T-helper 1 cell (primary cell): ENCODE measurements at places on chromosomes 1 and 21.

DNA sequence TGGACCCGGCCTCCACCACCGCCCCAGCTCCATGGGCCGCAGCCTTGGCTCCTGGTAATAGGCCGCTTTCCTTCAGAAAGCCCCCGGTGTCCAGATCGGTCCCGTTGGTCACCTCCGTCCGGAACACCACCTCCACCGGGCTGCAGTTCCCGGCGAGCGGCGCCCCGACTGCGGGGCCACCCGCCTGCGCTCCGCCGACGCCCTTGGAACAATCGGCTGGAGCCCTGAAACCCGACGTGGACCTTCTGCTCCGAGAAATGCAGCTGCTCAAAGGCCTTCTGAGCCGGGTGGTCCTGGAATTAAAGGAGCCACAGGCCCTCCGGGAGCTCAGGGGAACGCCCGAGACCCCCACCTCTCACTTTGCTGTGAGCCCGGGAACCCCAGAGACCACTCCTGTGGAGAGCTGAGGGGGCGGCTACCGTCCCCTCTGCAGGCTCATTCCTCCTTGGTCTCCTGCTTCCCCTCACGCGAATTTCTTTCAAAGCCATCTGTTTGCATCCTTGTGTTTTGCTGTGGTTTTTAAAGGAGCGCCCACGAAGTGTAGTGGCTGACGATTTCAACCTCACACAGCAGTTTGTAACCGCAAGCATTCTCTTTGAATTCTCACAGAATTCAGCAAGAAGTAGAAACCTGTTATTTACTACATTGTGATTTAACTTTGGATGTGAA lies 6.0 kb downstream of the FCRLB start:
- no peak for DNase-seq

- DNase-seq: no peak
These were observed 54.2 kb downstream of the IGSF5 start for GRCh38 chr21:39799178-39799577.

DNA sequence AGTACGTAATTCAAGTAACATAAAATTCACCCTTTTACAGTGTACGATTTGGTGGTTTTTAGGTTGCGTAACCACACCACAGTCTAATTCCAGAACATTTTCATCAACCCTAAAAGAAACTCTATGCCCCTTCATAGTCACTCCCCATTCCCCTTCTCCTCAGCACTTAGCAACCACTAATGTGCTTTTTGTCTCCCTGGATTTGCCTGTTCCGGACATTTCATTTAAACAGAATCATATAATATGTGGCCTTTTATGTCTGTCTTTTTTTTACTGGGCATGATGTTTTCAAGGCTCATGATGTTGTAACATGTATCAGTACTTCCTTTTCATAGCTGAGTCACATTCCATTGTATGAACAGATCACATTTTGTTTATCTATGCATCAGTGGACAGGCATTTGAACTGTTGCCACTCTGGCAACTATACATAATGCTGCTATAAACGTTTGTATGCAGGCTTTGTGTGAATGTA lies 20.8 kb downstream of the OBSCN start:
- DNase-seq: no peak

DNA sequence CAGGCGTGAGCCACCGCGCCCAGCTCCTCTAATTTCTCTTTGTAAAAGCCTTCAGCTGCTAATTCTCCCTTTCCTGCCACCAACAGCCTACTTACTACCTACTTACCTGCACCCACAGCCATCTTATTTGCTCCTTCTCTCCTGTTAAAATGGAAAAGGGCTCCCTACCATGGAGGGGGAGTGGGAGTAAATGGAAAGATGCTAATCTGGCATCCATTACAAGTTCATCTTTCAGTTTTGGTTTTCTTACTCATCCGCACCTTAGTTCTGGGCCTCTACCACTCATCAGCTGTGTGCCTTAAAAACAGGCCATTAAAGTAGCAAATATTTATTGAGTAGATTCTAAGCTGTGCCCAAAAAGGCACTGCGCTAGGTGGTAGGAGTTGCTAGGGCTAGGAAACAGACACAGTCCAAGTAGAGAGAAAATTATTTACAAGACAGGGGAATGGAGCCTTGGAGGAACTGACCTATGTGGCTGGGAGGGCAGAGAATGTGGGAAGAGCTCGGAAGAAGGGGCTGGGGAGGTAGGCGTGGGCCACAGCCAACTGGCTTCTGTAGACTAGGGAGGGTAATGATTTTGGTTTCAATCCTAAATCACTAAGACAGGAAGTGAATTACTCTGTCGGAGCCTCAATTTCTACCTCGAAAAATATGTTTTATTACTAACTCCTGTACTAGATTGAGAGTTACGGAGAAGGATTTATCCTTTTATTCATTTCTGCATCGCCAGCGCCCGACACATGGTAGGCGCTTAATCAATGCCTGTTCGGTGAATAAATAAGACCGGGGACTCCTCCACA lies 685 bp upstream of the DDI2 start:
- DNase-seq: no peak

GRCh38 chr1:174971466-174971865 lies 28.3 kb upstream of the CACYBP start:
- DNase-seq: no peak

- no peak for DNase-seq
These were observed 62.6 kb downstream of the SPAG17 start for GRCh38 chr1:118122234-118123004.
